HuH-7.5 (cell line): ENCODE measurements at places on chromosomes 2 and 18.

DNA sequence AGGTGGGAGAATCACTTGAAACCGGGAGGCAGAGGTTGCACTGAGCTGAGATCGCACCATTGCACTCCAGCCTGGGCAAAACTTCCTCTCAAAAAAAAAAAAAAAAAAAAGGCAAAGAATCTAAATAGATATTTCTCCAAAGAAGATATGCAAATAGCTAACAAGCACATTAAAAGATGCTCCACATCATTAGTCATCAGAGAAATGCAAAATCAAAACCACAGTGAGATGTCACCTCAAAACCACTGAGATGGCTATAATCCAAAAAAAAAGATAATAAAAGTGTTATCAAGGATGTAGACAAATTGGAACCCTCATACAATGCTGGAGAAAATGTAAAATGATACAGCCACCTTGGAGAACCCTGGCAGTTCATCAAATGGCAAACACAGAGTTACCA is 8.4 kb downstream of the ST8SIA5 start:
- no peak for DNase-seq

GRCh38 chr18:68555879-68556301 is 159.0 kb downstream of the TMX3 start:
- no peak for DNase-seq

GRCh38 chr18:48186131-48186766 is 222.9 kb downstream of the ZBTB7C start:
- no peak for DNase-seq

DNA sequence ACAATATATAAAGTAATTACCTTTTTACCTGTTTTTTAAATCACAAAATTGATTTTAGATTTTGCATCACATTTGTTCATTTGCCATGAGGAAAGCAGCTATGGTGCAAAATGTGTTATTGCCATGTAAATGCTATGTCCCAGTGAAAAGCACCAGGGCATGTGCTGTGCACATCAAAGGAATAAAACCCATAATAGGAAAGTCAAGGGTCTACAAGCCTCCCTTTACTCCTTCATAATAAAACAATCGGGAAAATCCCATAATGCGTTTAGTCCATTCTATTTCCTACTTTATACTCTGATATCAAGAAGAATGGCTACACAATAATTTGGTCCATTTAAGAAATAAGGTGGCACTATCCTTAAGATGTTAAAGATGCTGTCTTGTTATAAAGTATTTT is 53.0 kb downstream of the KLF7 start:
- no peak for DNase-seq

- DNase-seq, result no peak
Observed at GRCh38 chr2:112936927-112937232, 25.9 kb downstream of the IL37 start.

DNA sequence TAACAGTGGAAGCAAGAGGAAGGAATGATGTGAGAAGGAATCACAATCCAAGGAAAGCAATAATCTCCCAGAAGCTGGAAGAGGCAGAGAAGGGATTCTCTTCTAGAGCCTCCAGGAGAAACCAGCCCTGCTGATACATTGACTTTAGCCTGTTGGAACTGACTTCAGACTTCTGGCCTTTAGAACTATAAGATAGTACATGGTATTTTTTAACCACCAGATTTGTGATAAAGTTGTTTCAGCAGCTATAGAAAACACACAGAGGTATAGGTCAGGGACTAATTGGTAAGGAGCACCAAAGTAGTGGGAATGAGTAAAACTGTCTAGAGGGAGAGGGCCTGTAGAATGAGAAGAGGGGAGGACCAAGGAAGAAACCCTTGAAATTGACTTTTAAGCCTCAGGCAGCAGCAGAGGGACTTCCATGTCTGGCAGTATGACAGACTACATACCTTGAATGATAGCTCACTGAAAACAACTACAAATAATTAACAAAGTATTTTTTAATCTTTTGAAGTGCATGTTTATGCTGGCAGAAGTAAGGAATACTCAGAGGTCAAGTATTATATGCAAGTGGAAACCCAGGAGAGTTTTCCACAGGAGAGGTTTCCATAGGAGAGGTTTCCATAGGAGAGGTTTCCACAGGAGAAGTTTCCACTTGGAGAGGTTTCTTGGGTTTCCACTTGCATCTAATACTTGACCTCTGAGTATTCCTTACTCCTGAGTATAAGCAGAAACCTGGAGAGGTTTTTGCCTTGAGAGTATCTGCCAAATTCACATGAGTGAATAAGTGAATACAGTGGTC is 33.8 kb upstream of the TMEM17 start:
- no peak for DNase-seq

DNA sequence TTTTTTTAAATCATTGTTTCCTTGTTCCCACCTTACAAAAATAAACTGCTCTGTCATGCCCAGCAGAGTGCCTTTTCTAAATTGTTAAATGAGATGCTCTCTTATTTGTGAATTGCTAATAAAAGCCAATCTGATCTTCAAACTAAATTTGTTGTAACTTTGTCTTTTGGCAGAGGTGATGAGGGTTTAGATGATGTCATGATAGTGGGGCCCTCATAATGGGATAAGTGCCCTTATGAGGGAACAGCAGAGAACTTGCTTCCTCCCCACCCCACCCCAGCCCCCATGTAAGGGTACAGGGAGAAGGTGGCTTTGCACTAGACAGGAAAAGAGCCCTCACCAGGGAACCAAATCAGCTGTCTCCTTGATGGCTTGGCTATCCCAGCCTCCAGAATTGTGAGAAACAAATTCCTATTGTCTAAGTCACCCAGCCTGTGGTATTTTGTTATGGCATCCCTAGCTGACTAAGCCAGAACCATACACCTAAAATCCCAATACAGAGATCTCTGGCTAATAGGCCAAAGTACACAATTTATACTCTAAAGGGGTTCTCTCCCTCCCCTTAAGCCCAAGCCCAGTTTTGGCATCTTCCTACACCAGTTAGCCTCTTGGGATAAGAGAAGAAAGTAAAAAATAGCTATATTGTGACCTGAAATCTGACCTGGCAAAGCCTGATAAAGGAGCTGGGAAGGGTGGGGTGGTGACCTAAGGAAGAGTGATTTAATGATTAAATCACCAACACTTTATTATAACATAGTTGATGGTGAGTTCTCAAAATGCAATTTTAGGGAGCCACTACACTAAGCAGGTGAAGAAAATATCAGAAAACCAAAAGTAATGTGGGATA is 40.3 kb upstream of the HNRNPA3 start:
- no peak for DNase-seq

DNA sequence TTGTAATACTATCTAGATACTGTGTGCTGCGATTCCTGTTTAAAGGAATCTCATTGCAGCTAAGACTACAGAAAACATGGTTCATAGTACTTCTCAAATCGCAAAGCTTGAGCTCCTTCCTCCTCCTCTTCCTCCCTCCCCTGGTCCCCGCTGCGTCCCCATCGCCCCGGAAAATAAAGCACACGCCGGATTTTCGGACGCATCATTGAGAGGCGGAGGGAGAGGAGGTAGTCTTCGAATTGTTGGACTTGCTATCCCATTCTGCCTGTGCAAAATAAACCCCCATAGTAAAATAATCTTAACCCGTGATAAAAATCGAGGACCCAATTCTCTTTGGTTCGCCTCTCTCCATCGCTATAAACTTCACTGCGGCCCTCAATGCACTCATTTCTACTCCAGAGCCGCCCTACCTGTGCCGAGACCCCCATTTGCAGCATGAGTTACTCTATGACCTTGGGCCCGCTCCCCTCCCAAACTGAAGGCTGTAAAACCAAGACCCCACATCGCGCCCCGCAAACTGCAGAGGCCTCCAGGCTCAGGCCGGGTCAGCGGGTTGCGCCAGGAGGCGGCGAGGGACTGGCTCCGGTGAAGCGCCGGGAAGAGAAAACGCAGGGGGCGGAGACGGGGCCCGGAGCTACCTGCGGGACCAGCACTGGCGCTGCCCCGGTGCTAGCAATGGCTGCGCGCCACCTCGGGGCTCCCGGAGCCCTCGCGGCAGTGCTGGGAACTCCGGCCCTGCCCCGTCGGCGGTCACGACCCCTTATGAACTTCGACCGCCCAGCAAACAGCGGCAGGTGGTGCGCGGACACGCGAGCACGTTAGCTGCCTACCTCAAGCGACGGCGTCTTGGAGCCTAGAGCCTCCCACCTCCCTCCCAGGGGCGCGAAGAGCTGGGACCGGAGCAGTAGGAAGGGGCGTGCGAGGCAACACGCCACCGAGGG is 649 bp downstream of the ESCO1 start:
- DNase-seq, result peak; percentile 67

DNA sequence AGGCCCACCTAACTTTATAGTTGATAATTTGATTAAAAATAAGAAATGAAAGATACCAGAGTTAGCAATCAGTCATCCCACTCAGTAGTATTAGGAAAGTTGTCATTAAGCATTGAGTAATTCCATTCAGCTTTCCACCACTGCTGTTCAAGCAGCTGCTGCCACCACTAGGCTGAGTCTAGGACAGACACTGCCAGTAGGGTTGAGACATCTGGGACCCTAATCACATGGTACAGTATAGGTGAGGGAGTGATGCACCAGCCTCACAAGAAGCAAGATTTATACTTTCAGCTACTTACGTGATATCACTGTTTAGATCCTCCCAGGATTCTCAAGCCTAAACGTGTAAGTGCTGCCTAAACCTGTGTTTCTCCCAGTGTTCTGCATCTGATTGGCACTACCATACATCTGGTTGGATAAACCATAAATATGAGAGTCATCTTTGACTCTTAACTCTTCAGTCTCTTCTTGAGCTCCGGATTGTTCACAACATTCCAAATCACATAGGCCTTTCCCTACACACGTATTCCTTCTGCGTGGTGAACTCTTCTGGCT is 3.2 kb downstream of the UBXN4 start:
- DNase-seq, result peak; percentile 52

DNA sequence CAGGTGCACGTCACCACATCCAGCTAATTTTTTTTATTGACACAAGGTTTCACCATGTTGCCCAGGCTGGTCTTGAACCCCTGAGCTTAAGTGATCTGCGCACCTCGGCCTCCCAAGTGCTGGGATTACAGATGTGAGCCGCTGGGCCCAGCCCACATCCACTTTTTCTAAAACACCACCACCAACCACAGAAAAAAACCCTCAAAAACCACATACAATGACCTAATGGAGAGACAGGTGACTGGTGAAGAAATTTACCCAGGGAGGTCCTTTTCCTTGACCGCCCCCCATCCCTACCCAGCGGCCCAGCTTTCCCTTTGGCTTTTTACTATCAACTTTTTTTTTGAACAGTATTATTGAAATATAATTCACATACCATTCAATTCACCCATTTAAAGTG is 47.9 kb downstream of the CACNB4 start:
- no peak for DNase-seq

GRCh38 chr2:206274434-206275311 is at the start of gene ZDBF2:
Gene ZDBF2, plus strand, starts transcription at chr2:206274663. Its CDS starts 7,187 bp downstream, at chr2:206281850.
- peak; percentile 58 for DNase-seq

DNA sequence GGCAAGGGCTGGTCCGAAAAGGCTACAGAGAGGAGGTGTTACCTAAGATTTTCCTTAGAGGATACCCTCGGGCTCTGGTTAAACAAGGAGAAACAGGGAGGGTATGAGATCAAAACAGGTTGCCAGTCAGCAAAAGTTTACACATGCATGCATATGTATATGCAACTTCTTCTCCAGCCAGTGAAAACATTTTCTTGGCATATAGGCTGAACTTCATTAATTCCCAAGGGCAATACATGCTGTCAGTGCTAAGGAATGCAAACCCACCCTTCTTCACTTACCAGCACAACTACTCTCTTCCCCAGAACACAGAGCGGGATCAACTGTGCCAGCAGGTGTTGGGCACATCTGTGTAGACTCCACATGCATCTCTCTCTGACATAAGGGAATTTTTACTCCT is 176.0 kb downstream of the GFPT1 start:
- no peak for DNase-seq

GRCh38 chr18:50042611-50043010 is 152.3 kb downstream of the MYO5B start:
- DNase-seq, result no peak

DNA sequence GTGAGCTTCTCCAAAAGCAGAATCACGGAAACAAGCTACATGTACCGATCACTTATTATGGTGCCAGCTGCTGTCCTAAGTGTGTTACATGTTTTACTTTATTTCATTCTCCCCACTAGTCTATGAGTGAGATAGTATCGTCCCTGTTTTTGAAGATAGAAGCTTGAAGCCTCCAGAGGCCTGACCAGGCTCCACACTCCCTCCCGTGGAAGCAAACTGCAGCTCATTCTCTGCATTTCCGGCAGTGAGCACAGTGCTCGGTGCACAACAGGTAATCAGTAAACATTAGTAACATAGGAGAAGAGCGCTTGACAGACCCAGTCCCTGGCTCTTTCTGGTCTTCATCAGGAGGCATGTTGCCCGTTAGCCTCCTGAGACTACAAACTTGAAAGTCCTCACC is 72.9 kb downstream of the ZBTB7C start:
- no peak for DNase-seq

DNA sequence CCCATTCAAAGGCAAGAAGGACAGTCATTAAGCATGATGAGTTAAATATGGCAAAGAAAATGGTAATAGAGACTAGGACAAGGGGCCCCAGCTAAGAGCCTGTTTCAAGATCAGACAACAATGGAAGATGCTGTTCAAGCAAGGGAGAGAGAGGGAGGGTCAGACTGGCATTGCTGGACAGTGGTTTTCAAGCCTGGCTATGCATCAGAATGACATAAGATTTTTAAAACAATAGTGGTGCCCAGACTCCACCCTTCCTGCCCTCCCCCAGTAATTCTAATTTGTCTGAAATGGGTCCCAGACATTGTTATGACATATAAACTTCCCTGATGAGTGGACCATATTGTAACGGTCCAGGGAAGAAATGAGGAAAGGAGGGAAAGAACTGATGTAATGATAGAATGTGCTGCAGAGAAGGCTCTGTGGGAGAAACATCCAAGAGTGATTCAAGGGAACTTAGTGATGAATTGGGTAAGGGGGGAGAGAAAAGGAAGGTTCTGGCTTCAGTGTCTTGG is 112.9 kb upstream of the TRIB2 start:
- no peak for DNase-seq

- DNase-seq, result no peak
Observed at GRCh38 chr2:109459485-109459884, 154.3 kb downstream of the SEPTIN10 start.

GRCh38 chr18:58336605-58337004 is 292.3 kb downstream of the ALPK2 start:
- DNase-seq, result no peak

DNA sequence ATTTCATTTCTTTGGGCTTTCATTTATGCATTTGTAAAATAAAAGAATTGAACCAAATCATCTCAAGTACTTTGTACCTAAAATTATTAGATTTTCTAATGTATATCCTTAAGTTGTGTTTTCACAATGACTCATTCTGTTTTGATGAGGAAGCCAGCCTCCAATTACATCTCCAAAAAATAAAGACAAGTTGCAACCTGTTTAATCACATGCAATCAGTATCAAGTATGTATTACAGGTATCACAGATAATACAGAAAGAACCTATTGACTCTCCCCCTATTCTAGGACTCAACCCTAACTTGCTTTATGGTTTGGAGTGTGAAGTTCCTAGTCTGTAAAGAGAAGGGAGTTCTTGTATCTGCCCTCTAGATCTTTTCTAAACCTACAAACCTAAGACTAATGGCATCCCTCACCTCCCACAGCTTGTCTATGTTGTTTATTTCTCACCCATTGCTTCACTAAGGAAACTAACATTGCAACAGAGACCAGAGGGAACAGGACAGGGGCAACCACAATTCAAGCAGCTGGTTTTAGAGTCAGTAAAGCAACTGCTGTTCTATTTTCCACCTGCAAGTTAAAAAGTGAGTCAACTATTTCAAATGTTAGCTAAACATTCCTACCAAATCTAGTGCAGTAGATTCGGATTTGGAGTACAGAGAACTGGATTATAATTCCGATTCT is 141.1 kb upstream of the ETAA1 start:
- no peak for DNase-seq

- DNase-seq, result no peak
Observed at GRCh38 chr2:238853218-238853617, 5.3 kb downstream of the TWIST2 start.

- DNase-seq, result no peak
Observed at GRCh38 chr2:1708476-1709334, 35.6 kb downstream of the PXDN start.
